ENCODE measurements at places on chromosomes 4 and X.

DNA sequence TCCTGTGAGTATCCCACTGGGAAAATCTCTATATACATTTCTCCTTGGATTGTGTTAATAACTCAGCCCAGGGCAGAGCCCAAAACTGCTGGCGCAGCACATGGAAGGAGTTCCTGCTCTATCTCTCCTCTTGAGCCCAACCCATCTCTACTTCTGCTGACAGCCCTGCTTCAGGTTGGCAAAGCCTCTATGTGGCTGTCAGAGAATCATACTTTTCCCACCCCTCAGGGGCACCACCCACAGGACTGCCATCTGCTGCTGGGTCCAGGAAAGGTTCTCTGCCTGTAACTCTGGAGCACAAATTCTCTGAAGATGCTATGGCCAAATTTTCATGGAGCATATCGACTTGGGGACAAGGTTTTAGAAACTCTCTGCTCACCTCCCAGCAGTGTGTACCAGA lies 278.5 kb upstream of the EMCN start:
- no peak for DNase-seq

GRCh38 chr4:139622901-139623381 lies 42.7 kb upstream of the MGST2 start:
- DNase-seq: no peak

DNA sequence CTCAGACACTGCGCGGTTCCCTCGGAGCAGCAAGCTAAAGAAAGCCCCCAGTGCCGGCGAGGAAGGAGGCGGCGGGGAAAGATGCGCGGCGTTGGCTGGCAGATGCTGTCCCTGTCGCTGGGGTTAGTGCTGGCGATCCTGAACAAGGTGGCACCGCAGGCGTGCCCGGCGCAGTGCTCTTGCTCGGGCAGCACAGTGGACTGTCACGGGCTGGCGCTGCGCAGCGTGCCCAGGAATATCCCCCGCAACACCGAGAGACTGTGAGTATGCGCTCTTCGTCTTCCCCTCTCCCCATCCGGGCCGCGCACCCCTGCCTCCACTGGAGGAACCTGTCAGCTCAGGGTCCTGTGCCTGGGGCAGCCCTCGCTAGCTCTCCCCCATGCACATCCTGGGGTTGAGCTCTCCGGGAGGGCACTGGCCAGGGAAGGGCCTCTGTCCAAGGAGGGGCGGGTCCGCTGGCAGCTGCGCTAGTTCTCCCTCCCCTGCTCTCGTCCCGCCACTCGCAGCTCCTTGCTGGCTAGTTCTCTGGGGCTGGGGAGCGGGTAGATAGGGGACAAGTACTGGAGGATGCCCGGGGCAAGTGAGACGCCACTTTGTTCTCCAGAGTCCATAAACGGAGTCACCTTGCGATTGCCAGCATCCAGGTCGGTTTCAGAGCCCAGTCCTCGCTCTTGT lies 2.2 kb downstream of the SLIT2 start:
- no peak for DNase-seq

DNA sequence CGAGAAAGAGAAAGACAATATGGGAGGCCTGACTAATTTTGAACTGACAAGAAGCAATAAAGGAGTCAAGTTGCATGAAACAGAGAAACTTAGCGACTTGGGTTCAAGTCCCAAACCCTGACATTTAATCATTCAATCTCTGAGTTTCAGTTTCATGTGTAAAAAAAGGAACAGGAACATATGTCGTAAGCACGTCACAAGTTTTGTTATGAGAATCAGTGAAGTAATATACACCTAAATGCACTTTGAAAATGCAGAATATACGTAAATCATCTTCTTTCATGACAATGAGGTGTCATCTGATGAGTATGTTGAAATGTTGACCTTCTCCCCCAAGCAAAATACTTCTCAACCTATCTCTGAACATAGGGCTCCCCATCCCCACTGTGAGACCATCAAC lies 10.4 kb downstream of the ACOT9 start:
- no peak for DNase-seq

DNA sequence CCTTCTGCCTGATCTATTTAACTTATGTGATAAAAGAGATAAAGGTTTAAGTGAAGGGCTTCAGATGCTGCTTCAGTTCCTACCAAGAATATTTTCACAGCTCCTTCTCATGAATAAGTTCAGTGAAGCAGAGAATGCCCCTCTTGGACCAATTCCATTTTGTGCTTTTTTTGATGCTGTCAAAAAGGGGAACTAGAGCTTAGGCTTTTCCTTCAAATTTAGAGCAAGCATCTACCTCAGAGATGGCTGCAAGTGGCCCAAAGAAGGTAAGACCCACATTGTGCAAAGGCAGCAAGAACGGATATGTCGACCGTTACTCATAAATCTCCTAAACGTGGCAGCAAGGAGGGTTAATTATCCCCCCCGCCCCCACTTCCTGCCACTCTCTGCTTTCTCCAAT lies 4.5 kb downstream of the CHRDL1 start:
- DNase-seq: no peak

DNA sequence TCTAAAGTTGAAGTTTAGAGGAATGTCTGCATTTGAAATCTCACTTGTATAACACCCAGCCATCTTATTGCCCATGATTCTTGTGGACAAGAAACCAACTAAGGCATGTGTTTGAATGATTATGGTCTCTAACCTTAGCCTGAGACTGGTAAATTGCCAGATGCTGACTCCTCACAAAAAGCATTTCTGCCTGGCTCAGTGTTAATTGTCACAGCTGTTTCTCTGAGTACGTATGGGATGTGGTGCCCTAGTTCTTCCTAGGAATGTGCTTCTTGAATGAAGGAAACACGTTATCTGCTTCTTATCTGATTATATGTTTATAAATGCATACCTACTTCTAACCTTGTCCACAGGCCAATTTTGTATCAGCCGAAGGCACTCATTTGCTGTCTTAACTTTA lies 63.1 kb upstream of the NDP start:
- no peak for DNase-seq

DNA sequence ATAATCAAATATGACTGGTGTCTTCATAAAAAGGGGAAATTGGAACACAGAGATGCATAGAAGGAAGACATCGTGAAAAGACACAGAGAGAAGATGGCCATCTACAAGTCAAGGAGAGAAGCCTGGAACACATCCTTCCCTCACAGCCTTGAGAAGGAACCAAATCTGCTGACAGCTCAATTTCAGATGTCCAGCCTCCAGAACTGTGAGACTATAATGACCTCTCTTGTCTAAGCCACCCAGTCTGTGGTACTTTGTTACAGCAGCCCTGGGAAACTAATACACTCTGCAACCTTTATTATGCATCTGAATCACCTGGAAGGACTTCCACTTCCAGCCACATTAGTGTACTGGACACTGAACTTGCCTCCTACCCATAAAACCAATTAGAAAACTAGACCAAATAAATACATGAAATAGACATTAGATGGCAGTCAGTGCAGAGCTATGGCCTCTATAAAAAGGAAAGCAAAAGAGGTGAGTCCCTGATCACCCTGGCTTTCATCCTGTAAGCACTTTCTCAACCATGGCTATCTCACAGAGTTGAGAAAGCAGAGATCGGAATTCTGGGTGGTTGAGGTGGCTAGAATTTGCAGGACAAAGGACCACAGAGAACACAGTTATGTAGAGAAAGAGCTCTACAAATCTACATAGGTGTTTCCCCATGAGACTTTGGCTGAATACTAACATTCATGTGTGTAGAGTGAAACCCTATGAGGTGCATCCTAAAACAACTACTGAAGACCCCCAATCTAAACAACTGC lies 25.7 kb downstream of the GAB3 start:
- DNase-seq: no peak

GRCh38 chr4:5467111-5467510 lies 241.2 kb downstream of the EVC2 start:
- DNase-seq: no peak

GRCh38 chr4:133178956-133179355 lies 29.9 kb downstream of the PCDH10 start:
- no peak for DNase-seq

DNA sequence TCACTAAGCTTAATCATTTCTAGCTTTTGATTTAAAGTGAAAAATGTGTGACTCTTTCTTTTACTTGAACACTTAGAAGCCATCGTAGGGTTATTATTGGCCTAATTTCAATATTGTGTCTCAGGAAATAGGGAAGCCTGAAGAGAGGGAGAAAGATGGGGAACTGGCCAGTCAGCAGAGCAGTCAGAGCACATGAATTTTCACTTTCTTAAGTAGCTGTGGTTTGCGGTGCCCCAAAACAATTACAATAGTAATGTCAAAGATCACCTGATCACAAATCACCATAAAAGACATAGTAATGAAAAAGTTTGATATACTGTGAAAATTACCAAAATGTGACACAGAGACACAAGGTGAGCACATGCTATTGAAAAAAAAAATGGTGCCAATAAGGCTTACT lies 45.5 kb downstream of the CENPC start:
- no peak for DNase-seq

GRCh38 chr4:8291036-8291682 lies 21.6 kb downstream of the HTRA3 start:
- DNase-seq: no peak

DNA sequence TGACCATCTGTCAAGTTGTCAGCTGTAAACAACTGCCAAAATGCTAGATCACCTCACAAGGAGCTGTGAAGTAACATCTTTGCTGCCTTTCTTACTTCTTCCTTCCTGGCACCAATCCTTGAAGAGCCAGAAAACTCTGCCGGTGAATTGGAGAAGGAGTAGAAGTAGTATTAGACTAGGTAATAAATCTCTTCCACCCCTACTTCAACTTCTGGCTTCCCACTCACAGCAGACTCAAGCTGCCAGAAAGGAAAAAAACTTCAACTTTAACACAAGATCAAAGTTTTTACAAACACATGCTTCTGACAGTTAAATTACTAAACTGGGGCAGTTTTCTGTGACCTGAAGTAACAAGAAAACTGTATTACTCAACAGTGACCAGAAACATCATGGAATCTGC lies 164.7 kb upstream of the SLC7A11 start:
- DNase-seq: no peak

DNA sequence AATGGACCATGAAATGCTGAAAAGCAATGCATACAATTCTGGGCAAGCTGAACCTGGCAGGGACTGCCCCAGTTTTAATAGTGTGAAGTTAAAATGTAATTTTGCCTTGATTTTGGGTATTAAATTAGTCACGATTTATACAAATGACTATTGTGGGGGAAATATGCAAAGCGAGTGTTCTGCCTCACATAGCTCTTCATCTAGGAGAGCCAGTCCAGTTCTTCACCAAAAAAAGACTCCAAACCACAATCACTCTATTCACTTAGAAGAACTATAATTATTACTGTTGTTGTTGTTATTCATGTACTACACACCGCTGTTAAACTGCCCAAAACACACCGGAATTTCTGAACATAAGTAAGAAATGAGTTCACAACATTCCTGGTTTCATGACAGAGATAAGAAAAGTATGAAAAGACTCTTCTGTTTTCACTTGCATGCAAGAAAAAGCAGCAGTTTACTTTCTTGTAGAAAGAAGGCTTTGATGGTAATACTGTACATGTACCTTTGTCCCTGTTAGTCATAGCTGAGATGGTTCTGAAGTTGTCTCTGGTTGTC lies 101.9 kb downstream of the QRFPR start:
- DNase-seq: no peak

DNA sequence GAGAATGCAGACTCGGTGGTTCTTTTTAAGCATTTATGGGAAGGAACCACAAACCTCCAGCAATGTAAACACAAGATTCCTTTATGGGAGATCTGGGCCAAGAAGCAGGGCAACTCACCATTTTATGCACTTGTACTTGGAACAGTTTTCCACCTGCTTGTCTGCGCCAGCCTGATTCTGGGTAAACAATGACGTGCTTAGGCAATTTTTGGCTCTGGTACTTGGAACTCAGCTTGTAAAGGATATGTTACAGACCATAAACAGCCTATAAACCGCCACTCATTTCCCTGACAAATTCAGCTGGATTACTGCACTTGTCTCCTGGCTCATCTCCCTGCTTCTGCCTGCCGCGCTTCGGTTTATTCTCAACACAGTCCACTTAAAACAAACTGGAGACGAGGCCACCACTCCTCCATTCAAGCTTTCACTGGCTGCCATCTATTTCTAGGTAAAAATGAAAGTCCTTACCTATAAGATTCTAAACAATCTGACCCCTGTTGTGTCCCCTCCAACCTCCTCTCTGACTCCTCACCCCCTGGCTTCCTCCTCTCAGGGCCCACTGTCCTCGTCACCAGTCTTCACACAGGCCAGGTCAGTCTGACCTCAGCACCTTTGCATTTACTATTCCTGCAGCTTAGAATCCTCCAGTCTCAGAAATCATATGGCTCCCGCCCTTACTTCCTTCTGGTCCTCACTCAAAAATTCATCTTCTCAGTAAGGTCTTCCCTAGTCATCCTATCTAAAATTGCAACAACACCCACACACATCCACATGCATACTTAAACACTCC lies 205.9 kb upstream of the GALNT7 start:
- no peak for DNase-seq

DNA sequence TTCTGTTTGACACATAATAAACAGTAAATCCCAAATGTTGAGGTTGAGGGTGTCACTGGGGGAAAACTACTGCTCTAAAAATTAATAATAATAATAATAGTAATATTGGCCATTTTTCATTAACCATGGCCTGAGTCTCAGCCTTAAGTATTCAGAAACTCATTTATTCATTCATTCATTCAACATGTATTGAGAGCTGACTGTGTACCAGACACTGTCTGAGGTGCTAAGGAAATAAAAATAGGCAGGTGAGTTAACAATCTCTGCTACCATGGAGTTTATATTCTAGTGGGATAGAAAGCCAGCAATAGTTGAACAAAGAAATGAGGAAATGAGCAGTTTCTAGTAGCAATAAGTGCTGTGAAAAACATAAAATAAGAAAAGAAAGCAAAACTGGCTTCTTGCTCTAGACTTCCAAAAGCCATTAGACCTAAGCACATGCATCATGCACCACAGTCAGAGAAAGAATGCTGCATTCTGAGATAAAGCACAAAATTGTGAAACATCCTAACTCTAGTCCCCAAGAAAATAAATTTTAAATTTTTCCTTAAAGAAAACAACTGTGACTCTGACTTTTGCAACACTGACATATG lies 278.7 kb downstream of the RCHY1 start:
- DNase-seq: no peak

DNA sequence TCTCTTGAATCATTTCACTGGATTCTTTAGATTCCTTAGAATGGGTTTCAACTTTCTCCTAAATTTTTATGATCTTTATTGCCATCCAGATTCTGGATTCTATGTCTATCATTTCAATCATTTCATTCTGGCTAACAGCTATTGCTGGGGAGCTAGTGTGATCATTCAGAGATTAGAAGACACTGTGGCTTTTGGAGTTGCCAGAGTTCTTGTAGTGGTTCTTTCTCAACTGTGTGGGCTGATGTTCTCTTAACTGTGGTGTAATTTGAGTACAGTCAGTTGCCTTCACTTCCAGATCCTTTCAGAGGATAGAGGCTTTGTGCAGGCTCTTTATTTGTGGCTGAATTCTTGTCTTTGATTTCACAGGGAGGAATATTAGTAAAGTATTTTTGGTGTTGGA lies 12.1 kb upstream of the CSN2 start:
- no peak for DNase-seq

GRCh38 chr4:174449152-174449551 lies 73.1 kb downstream of the HPGD start:
- DNase-seq: no peak

DNA sequence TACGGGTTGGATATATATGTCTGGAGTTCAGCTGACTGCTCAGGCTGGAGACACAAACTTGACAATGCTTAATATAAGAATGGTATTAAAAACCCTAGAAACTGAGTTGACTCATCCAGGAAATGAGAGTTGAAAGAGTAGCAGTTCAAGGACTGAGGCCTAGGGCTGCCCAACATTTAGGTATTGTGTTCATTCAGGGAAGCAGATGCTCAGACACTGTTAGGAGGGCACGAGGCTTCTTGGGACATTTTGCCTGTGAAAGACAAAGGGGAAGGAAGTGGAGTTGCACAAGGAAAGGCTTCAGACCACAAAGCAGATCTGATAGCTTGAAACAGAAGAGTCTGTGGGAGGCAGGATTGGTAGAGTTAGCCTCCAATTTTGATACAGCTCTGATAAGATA lies 52.0 kb upstream of the HS3ST1 start:
- DNase-seq: no peak
